Mesenchymal stem cell (in vitro differentiated cells and primary cell): ENCODE measurements at places on chromosomes 6 and 20.

- no peak overlapping the region for H3K4me3 ChIP-seq
- H3K27me3 ChIP-seq: no peaks in the 10 kb centered on the region
- peaks cover 11% of the 10 kb centered on the region for H3K36me3 ChIP-seq
These were observed 19.1 kb downstream of the ME1 start for GRCh38 chr6:83411731-83412130.

DNA sequence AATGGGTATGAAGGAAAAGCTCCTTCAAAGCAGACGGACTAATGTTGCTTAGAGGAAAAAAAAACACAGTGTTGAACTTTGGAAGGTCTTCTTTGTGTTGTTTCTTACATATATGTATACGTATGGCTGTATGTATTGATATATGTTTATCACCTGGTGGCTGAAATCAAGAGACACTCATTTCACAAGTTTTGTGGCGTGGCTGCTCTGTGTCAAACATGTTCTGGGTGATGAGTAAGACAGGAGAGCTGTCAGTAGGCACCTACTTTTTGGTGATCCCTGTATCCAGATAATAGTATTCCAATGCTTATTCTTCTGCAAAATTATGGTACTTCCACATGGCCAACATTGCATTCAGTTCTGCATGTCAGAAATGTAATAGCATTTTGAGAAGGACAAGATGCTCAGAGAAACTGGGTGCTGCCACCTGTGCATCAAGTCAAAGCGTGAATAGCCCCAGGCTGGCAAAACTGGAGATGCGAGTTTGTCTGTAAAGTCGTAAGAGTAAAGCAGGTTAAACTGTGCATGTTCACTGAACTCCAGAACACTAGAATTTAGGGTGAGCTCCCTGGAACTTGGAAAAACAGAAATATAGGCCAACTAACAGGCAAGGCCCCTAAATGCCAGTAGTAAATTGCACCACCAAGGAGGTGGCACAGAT lies 67.9 kb downstream of the ARMC2 start:
- H3K36me3 ChIP-seq: no peaks in the 10 kb centered on the region
- H3K4me1 ChIP-seq: no peaks in the 10 kb centered on the region
- no peaks in the 10 kb centered on the region for H3K27me3 ChIP-seq
- H3K27ac ChIP-seq: no peak overlapping the region
- no peak for DNase-seq

GRCh38 chr6:75268988-75269354 lies 15.6 kb downstream of the TMEM30A start:
- H3K27ac ChIP-seq: no peak overlapping the region
- no peaks in the 10 kb centered on the region for H3K4me1 ChIP-seq
- no peaks in the 10 kb centered on the region for H3K27me3 ChIP-seq
- DNase-seq: no peak

GRCh38 chr6:135086414-135086764 lies 31.8 kb upstream of the HBS1L start:
- H3K4me1 ChIP-seq: no peaks in the 10 kb centered on the region
- DNase-seq: no peak
- H3K36me3 ChIP-seq: no peaks in the 10 kb centered on the region
- no peaks in the 10 kb centered on the region for H3K27me3 ChIP-seq

GRCh38 chr6:144659202-144660182 lies 374.4 kb downstream of the UTRN start:
- DNase-seq: peak; percentile 65
- peak overlapping the region; percentile 3 for H3K4me3 ChIP-seq
- peaks cover 16% of the 10 kb centered on the region for H3K4me1 ChIP-seq
- H3K27ac ChIP-seq: peak overlapping the region; percentile 8

- no peak overlapping the region for H3K4me3 ChIP-seq
- DNase-seq: peak; percentile 83
- H3K4me1 ChIP-seq: no peaks in the 10 kb centered on the region
- no peaks in the 10 kb centered on the region for H3K27me3 ChIP-seq
- peak overlapping the region; percentile 14 for H3K27ac ChIP-seq
These were observed 671.2 kb downstream of the COL12A1 start for GRCh38 chr6:74534465-74535211.

DNA sequence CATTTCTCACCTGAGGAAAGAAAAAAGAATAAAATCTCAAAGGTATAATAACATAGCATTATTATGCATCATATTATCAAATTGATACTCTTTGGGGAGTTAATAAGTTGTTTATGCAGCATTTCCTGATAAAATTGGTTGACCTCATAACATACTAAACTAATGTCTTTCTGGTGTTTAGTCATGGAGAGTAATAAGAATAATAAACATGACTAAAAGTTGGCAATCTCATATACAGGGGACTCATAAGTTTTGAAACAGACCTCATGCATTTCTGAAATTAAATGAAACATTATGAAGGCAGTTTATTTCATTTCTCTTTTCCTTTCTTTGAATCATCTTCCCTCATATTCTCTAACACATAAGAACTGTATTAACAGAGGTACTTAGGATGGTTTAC lies 60.5 kb upstream of the PRDM1 start:
- H3K4me1 ChIP-seq: no peaks in the 10 kb centered on the region
- no peak for DNase-seq
- no peak overlapping the region for H3K27ac ChIP-seq

DNA sequence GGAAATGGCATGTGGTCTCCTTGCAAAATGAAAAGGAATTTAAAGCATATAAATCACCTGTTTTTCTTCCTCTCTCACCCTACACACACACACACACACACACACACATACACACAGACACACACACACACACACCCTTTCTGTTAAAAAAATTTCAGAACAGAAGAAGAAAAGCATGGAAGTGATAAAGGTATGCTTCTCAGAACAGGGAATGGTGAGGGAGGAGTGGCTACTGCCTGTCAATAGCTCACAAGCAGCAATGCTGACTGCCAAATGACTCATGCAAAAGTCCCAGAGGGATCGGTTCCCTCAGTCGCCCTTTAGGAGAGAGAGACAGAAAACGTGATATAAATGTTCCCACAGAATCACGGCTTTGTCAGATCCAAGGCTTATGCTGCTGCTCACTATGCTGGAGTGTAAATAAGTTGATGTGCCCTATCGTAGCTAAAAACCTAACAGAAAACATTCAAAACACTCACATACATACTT lies 102.6 kb downstream of the IBTK start:
- peak overlapping the region; percentile 55 for H3K4me3 ChIP-seq
- H3K4me1 ChIP-seq: peaks cover 5% of the 10 kb centered on the region
- no peaks in the 10 kb centered on the region for H3K36me3 ChIP-seq
- DNase-seq: peak; percentile 96
- no peaks in the 10 kb centered on the region for H3K27me3 ChIP-seq
- H3K27ac ChIP-seq: peak overlapping the region; percentile 82

- H3K27ac ChIP-seq: peak overlapping the region; percentile 96
- H3K27me3 ChIP-seq: no peaks in the 10 kb centered on the region
- peak; percentile 99 for DNase-seq
- no peak overlapping the region for H3K4me3 ChIP-seq
- peaks cover 10% of the 10 kb centered on the region for H3K4me1 ChIP-seq
These were observed 68.2 kb upstream of the SUPT3H start for GRCh38 chr6:45445749-45446549.

GRCh38 chr6:57268294-57268640 lies 46.2 kb upstream of the RAB23 start:
- no peak for DNase-seq
- H3K4me3 ChIP-seq: no peak overlapping the region
- H3K4me1 ChIP-seq: peaks cover 3% of the 10 kb centered on the region
- no peaks in the 10 kb centered on the region for H3K27me3 ChIP-seq
- no peaks in the 10 kb centered on the region for H3K36me3 ChIP-seq
- H3K27ac ChIP-seq: no peak overlapping the region

GRCh38 chr6:16762268-16762549 lies 949 bp upstream of the ATXN1 start:
- H3K4me3 ChIP-seq: peak overlapping the region; percentile 88
- H3K27me3 ChIP-seq: no peaks in the 10 kb centered on the region
- peak overlapping the region; percentile 77 for H3K27ac ChIP-seq

- H3K27ac ChIP-seq: no peak overlapping the region
- H3K4me1 ChIP-seq: peaks cover 36% of the 10 kb centered on the region
These were observed 15.1 kb upstream of the BAK1 start for GRCh38 chr6:33595001-33595846.

- peaks cover 62% of the 10 kb centered on the region for H3K36me3 ChIP-seq
- peaks cover 23% of the 10 kb centered on the region for H3K4me1 ChIP-seq
- H3K4me3 ChIP-seq: peak overlapping the region; percentile 91
- DNase-seq: peak; percentile 30
These were observed 942 bp downstream of the ACAT2 start for GRCh38 chr6:159762681-159763293.

GRCh38 chr20:44734938-44735337 lies 10.7 kb upstream of the KCNK15 start:
- peaks cover 9% of the 10 kb centered on the region for H3K4me1 ChIP-seq
- peaks cover 4% of the 10 kb centered on the region for H3K27me3 ChIP-seq
- no peak overlapping the region for H3K4me3 ChIP-seq
- no peak overlapping the region for H3K27ac ChIP-seq
- H3K36me3 ChIP-seq: peaks cover 3% of the 10 kb centered on the region

DNA sequence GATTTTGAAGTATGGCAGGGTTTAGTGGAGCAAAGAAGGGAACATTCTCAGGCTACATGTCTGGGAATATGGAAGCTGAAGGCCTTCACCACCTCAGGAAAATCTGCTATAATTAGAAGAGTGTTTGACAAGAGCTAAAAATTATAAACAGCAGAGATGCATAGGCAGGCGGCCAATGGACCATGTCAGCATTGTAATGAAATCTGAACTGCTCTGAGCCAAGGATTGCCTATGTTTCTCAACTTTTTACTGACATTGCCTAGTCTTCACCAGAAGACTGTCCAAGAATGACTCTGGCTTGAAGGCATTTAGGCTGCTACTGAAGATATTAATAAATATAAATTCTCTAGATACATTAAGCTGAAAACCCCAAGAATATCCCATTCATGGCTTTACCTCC lies 84.1 kb downstream of the C6orf52 start:
- peak; percentile 17 for DNase-seq
- H3K36me3 ChIP-seq: no peaks in the 10 kb centered on the region
- H3K4me3 ChIP-seq: no peak overlapping the region
- no peaks in the 10 kb centered on the region for H3K4me1 ChIP-seq
- no peaks in the 10 kb centered on the region for H3K27me3 ChIP-seq

DNA sequence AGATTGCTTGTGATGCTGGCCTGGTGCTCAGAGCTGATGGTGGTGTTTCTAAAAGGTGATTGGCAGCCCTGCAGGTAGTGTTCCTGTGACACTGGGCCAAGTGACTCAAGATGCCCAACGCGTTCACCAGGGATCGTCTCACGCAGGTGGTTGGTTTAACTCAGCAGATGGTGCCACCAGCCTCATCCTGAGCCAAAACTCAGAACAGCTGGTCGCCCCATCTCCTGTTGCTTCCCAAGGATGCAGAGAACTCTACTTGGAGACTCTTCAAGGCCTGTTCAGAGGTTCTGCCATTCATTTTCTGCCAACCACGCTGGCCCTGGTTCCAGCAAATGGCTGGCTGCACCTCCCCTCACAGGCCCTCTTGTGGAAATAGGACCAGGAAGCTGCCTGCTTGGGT lies 394.4 kb downstream of the CDH26 start:
- no peaks in the 10 kb centered on the region for H3K36me3 ChIP-seq
- no peaks in the 10 kb centered on the region for H3K4me1 ChIP-seq
- H3K27me3 ChIP-seq: no peaks in the 10 kb centered on the region
- DNase-seq: no peak

DNA sequence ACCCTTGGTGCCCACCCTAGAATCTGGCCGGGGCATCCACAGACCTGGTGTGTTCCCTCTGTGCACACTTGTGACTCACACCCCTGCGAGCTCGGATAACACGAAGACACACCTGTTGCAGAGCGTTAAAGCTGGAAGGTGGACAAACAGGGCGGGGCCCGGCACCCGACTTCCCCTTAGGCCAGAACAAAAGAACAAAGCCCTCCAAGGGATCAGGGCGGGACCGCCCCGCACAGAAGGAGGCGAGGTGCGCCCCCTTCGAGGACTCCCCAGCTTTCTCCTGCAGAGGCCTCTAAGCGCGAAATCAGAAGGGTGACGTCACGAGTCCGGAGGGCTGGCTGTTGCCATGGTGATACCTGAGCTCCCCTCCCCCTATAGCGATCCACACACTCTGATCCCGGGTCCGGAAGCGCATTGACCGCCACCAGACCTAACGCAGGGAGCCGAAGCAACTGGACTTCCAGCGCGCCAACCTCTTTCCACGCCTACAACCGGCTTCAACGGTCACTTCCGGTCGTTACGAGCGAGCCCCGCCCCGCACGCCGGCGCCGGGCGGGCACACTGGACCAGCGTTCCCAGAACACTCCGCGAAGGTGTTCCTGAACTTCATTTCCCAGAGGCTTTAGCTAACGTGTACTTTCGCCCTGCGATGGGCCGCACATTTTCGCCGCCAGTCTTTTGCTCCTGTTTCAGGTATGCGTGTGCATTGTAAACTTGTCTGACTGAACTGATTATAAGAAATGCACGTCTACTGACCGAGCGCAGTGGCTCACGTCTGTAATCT lies at the start of gene ZNF184:
Gene ZNF184 (minus strand): TSS at position 489 of the 784 bp plus-strand sequence. CDS start 811 bp downstream, outside the sequence.
- H3K4me1 ChIP-seq: peaks cover 1% of the 10 kb centered on the region
- H3K27me3 ChIP-seq: no peaks in the 10 kb centered on the region
- H3K36me3 ChIP-seq: no peaks in the 10 kb centered on the region
- H3K27ac ChIP-seq: peak within 1 kb of the TSS; percentile 77

GRCh38 chr20:20452254-20452676 lies 84.4 kb downstream of the INSM1 start:
- peak; percentile 63 for DNase-seq
- peaks cover 4% of the 10 kb centered on the region for H3K4me1 ChIP-seq
- no peak overlapping the region for H3K27ac ChIP-seq
- H3K36me3 ChIP-seq: no peaks in the 10 kb centered on the region
- no peaks in the 10 kb centered on the region for H3K27me3 ChIP-seq

GRCh38 chr20:50762435-50763220 lies 31.2 kb downstream of the PARD6B start:
- no peaks in the 10 kb centered on the region for H3K27me3 ChIP-seq
- H3K4me3 ChIP-seq: peak overlapping the region; percentile 45
- no peaks in the 10 kb centered on the region for H3K36me3 ChIP-seq
- H3K4me1 ChIP-seq: peaks cover 16% of the 10 kb centered on the region
- DNase-seq: no peak
- peak overlapping the region; percentile 97 for H3K27ac ChIP-seq

- H3K4me1 ChIP-seq: peaks cover 7% of the 10 kb centered on the region
- no peaks in the 10 kb centered on the region for H3K36me3 ChIP-seq
- no peak for DNase-seq
- H3K27ac ChIP-seq: no peak overlapping the region
These were observed 16.4 kb downstream of the FRMD1 start for GRCh38 chr6:168062346-168063289.

DNA sequence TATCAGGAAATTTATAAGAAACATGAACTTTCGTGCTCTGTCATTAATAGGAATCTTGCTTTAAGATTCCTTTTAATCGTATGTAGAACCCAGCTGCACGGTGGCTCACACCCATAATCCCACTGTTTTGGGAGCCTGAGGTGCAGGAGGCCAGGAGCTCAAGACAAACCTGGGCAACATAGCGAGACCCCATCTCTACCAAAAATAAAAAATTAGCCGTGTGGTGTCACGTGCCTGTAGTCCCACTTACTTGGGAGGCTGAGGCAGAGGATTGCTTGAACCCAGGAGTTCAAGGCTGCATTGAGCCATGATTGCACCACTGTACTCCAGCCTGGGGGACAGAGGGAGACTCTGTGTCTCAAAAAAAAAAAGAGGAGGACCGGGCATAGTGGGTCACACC lies 7.4 kb downstream of the PTPRA start:
- no peak overlapping the region for H3K4me3 ChIP-seq
- H3K4me1 ChIP-seq: peaks cover 5% of the 10 kb centered on the region
- no peak for DNase-seq
- H3K27ac ChIP-seq: no peak overlapping the region
